Stimulated activated CD4-positive, alpha-beta T cell treated with anti-CD3 and anti-CD28 coated beads, Interleukin-1b, Interleukin-23, amount 100 ng/mL, for 24 hours (primary cell): ENCODE measurements at places on chromosomes 5 and 9.

DNA sequence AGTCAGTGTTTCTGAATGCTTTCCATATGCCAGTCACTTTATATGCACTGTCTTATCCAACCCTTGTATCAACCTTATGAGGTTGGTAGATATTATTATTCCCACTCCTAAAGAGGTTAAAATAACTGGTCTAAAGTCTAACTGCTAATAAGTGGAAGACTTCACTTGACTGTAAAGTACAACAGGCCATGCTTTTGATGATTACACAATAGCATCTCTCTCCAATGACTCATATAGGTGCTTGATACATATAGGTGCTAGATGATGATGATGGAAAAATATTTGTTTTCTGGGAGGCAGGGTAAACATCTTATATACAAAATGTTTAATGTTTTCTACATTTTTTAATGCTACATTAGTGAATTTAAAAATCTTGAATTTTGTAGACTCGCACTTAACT is 75.9 kb upstream of the NR3C1 start:
- no peak for DNase-seq

- peak; percentile 54 for DNase-seq
Measured at GRCh38 chr9:114387680-114388356, at the start of gene AKNA. TSS of gene AKNA (minus strand) at chr9:114387982. CDS start at chr9:114381333, 6,649 bp downstream.

DNA sequence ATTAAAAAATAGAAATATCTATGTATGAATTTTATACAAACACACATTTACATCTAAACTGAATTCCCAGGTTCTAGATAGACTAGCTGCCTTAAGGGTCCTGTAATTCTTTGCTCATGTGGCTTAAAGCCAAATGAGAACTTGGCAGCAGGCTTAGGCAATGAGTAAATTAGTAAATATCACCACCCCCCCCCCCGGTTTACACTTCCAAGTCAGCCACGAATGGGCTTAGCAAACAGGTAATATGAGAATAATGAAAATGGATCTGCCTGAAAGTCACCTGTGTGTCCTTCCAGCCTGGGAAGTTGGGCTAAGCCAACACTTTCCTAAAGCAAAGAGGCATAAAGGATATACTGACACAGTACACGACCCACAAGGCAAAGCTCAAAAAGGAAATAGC is 108.6 kb downstream of the KLHL3 start:
- no peak for DNase-seq

GRCh38 chr5:173627860-173628392 is 11.5 kb upstream of the BOD1 start:
- DNase-seq, result no peak

- no peak for DNase-seq
Measured at GRCh38 chr5:104186100-104186499, 623.5 kb upstream of the NUDT12 start.

GRCh38 chr5:93960042-93960441 is 218.6 kb upstream of the POU5F2 start:
- DNase-seq, result no peak

GRCh38 chr5:35331956-35332950 is 102.0 kb upstream of the PRLR start:
- DNase-seq, result no peak

DNA sequence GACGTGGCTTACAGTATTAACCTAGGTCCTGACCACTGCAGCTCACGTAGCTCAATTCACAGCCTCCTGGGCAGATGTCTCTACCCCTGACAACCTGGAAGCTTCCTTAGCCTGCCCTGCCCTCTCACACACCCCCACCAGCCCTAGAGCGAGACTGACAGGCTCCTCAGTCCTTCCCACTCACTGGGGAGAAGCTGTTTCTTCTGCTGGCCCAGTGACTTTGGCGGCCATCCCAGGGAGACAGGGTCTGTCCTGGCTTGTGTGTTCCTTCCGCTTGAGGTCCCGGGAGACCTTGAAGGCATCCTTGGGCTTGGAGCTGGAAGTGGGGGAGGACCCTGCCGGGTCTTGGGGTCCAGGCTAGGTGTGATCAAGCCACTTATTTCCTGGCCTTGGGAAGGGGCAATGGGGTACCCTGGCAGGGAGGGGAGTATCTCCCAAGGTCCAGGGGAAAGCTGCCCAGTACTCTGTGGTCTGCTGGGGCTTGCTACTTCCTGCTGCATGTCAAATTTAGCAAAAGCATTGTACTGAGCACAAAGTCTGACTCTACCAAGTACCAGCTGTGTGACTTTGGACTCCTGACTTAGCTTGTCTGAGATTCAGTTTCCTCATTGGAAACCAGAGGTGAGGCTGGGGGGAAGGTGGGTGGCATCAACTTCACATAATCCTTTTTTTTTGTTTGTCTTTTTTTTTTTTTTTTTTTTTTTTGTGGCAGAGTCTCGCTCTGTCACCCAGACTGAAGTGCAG is 1.9 kb downstream of the MIGA2 start:
- no peak for DNase-seq

- DNase-seq, result no peak
Measured at GRCh38 chr5:148309746-148310145, 2.5 kb upstream of the SPINK7 start.

DNA sequence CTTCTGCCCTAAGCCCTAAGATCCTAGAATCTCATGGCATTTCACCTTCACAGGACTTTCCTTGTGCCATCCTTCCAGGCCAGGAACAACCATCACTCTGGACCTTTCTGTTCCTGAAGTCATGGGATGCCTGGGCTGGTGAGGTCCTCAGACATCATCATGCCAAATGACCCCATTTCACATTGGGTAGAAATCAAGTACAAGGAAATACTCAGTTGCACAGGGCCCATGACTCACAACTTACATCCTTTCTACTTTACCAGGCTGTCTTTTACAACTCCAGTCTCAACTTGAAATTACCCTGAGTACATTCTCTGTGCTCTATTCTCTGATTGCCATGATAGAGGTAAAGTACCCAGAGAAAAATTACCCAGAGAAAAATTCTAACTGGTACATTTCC is 167.1 kb downstream of the PIK3R1 start:
- no peak for DNase-seq

DNA sequence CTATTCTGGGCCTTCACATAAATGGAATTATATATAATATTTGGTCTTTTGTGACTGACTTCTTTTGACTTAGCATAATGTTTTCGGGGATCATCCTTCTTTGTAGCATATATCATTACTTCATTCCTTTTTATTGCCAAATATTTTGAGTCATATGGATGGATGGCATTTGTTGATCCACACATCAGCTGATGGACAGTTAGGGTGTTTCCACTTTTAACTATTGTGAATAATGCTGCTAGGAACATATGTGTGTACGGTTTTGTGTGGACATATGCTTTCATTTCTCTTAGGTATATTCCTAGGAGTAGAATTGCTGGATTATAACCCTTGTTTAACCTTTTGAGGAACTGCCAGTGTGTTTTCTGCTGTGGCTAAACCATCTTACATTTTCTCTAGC is 249.6 kb downstream of the FANCC start:
- no peak for DNase-seq

- DNase-seq, result no peak
Measured at GRCh38 chr9:89304020-89304833, 6.8 kb upstream of the CKS2 start.

DNA sequence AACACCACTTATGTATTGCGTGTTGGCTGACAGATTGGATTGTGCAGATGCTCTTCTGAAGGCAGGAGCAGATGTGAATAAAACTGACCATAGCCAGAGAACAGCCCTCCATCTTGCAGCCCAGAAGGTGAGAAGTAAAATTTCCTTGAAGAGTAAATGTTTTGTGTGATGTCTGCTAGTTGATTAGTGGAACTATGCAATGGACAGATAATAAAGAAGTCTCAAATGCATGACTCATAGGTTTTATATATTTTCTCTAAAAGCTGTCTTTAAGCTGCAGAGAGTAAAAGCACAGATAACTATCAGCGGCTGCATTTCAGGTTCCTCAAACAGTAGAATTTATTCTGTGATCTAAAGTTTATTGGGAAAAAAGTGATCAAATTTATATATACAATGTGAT is 27.4 kb downstream of the INVS start:
- DNase-seq, result no peak

- no peak for DNase-seq
Measured at GRCh38 chr5:170263906-170264305, 31.1 kb downstream of the C5orf58 start.

DNA sequence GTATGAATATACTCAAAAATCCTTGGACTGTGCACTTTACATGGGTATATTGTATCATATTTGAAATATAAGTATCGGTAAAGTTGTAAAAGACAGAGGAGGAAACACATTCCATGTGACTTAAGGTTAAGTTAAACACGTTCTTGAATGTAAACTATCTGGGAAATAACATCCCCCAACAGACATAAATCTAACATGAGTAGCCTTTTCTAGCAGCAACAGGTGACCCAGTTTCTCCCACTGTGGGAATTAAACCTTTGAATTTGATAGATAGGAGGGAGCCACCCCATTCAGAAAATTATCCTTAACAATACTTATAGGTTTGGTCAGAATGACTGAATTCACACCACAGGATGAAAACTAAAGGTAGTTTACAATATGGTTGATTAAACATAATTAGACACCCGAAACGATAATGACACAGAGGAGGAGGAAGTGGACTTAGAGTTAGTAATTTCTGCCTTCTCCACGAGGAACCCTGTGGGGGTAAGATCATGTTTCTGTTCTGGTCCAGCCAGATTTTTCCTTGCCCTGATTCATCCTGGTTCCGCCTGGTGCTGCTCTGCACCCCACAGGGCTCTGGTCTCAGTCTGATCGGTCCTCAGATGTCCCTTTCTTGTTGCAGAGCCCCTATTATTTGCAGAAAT is 84.6 kb upstream of the DNAH5 start:
- no peak for DNase-seq

DNA sequence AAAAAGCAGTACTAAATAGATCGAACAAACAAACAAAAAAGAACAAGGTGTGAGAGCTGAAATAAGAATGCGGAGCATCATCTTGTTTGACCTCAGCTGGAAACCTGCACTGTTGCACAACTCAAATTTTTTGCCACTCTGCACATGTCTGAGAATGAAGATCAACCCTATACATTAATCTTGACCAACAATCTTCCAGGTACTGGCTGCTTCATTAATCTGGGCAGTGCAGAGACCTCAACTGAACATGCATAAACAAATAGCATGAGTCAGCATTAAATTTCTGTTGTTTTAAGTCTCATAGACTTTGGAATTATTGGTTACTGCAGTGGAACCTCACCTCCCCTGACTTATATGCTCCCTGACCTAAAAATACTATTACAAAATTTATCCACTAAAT is 114.6 kb upstream of the FTMT start:
- DNase-seq, result no peak

DNA sequence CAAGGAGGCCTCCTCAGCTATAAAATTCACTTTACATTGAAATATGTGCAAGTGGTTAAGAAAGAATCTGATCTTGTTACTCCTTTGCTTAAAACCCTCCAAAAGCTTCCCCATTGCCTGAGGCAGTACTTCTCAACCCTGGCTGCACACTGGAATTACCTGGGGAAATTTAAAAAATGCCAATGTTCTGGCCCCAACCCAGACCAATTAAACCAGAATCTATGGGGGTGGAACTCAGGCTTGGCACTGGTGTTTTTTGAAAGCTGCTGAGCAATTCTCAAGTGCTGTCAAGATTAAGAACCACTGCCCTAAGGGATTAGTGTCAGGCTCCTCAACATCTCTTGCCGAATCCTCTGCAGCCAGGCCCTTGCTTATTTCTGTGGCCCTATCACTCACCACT is 269.6 kb downstream of the ELAVL2 start:
- DNase-seq, result no peak

- peak; percentile 32 for DNase-seq
Measured at GRCh38 chr5:111757355-111758283, 625 bp upstream of the NREP start.

DNA sequence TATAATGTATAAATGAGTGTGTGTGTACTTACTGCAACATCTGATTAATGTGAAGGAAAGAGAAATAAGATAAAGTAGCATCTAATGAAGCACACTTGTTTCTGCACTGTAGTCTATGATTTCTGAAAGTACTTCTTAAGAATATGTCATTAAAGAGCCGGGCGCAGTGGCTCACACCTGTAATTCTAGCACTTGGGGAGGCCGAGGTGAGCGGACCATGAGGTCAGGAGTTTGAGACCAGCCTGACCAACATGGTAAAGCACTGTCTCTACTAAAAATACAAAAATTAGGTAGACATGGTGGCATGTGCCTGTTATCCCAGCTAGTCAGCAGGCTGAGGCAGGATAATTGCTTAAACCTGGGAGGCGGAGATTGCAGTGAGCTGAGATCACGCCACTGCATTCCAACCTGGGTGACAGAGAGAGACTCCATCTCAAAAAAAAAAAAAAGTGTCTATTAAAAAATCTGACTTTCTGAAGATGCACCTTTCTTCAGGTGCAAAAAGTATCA is 556.9 kb downstream of the PTPRD start:
- no peak for DNase-seq

GRCh38 chr9:91815896-91816295 is 134.1 kb downstream of the ROR2 start:
- DNase-seq, result no peak

GRCh38 chr9:31236344-31236743 is 1148.1 kb upstream of the ACO1 start:
- DNase-seq, result no peak

DNA sequence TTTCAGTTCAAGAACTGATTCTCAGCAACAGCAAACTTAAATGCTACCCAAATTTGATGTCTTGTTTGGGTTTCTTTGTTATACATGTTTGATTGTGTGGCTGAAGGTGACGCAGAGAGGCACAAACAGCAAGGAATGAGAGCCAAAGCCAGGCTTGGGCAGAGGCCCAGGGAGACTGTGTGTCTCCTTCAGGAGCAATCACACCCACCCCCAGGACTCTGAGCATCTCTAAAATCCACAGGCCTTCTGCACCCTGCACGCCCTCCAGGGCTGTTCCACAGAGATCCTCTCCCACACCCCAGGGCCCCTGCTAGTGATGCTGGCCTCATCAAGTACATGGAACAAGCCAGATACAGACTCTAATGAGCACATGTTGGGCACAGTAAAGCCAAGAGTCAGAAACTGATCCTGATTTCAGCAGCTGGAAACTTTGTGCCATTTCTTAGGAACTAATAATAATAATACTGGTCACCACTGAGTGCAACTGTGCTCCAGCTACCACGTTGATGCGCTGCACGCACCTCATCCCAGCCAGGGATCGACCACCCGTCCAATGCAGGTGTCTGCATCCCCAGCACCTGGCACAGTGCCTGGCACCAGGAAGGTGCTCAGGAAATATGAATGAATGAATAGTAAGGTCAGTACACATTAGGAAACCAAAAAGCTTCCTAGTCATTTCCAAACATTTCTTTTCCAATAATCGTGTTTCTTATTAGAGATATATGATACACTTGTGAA is 54.6 kb upstream of the TCF7 start:
- no peak for DNase-seq
